NCI-H2227 treated with DMSO at 0.1 percent for 48 hours (cell line): ENCODE measurements at places on chromosomes 1 and 21.

DNA sequence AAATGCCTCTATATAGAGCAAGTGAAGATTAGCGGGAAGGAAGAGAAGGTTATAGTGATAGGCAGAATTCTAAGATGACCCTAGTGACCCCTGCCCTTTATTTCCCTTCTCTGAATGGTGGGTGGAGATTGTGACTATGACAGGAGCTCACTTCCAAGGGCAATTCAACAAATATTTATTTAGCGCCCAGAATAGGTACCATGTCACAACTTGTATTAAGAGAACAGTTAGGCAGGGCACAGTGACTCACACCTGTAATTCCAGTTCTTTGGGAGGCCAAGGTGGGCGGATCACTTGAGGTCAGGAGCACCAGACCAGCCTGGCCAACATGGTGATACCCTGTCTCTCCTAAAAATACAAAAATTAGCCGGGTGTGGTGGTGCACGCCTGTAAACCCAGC, 236.0 kb upstream of the POGK start:
- no peak for DNase-seq

DNA sequence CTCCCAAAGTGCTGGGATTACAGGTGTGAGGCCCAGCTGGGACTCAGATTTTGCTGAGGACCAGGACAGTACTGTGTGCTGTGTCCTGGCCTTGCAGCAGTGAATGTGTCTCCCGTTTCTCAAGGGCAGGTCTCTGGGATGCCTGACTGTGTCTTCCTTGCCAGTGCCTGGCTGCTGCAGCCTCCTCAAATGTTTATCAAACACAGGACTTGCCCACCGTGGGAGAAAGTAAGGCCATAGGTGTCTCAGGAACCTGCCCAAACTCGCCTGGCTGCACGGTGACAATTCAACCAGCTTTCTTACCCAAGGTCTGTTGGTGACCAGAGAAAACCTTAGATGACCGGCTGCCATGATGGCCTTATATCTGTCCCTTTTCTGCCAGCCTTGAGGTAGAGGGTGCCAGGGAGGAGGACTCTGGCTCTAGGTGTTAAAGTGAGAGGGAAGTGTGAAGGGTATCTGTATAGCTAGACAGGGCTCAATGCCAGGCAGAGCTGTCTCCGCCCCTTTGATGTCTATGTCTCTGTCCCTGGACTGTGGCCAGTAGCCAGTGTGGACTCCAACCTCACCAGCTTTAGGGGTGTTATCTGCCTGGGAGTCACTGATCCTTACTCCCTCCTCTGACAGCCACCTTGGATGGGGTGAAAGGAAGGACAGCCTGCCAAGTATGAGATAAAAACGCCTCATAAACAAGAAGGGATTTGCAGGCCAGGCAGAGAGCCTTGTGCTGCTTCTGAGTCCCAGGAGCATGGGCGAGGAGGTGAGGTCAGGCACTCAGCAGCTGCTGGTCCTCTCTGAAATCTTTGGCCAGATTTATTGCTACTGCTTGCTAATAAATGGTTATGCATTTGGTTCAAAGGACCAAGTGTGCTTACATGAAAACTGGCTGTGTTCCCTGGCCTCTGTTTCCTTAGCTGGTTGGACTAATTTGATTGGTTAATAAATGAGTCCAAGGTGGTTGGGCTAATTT, 22.3 kb downstream of the IL6R start:
- DNase-seq, result no peak

DNA sequence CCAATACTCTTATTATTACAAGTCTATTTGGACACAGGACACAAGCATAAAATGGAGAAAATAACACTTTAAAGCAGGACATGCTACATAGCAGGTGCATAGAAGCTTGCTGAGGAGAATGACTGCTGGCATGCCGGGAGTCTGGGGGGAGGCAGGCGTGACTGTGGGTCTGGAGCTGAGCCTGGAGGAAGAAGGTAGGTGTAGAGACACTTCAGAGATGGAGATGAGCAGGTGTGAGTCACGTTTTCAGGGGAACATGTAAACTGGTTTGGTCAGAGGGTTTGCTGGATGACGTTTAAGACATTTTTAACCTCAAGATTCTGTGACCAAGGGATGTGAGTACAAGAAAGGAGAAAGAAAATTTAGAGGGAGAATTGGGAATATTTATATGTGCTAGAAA, 24.5 kb downstream of the OSCP1 start:
- no peak for DNase-seq

DNA sequence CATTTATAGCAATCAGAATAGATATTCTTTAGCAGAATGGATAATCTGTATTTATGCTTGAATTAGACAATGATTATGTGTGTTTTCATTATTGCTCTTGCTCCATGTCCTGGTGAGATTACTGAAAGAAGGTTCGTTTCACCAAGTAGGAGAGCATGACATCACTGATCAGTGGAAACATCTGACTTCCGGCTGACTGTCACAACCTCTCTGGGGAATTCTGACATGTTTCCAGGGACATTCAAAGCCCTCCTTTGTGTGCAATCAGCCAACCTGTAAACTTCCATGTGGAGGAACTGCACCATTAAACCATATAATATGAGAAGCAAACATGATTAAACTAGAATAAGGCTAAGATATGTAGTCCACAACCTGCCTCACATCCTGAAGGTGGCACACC, 424.8 kb upstream of the ADGRL4 start:
- DNase-seq, result no peak

DNA sequence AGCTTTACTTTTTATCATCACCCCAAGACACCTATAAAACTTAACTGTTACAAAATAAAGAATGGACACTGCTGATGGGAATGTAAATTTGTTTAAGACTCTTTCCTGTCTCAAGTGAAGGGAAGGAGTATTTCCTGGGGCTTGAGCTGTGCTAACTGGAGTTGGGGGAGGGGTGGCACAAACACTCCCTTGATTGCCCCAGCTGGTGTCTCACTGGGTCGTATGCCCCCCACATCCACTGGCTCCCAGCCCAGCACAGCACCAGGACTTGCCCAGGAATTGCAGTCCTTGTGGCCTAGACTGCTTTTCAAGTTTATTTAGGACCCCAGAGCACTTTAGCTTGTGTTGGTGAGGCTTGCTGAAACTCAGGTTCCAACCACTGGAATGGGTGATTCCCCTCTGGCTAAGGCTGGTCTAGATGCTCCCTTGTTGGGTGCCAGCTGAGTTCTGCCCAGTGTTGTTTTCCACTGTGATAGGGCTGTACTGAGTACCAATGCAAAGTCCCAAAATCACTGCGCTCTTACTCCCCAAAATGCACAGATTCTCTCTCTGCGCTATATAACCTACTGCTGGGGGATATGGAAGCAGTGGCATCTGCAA, 49.1 kb upstream of the DR1 start:
- DNase-seq, result no peak

- DNase-seq, result no peak
Observed at GRCh38 chr1:10630661-10631120, 155.9 kb downstream of the PEX14 start.

- DNase-seq, result no peak
Observed at GRCh38 chr1:19352839-19353238, 40.7 kb downstream of the SLC66A1 start.

GRCh38 chr1:114458237-114458777, 52.7 kb downstream of the TRIM33 start:
- DNase-seq, result no peak

- DNase-seq, result no peak
Observed at GRCh38 chr1:1149416-1149815, 24.3 kb upstream of the TTLL10 start.
